ENCODE measurements at places on chromosomes 13 and 19. TPM values are rescaled to one million over a fixed set of nuclear protein-coding genes. Genes with fewer than 3 reads are reported as not detected.

Gene KMT2B
- polyA plus RNA-seq: 29.4 TPM

Gene OVOL3
- polyA plus RNA-seq: not detected

Gene RNF225
- not detected for polyA plus RNA-seq

Gene KLHL1
- not detected for polyA plus RNA-seq

Gene CYP2F1
- not detected for polyA plus RNA-seq

Gene RBM42
- polyA plus RNA-seq: 48.9 TPM

Gene SERP2
- 2.5 TPM for polyA plus RNA-seq

Gene CYP4F8
- not detected for polyA plus RNA-seq

Gene EHD2
- 32.7 TPM for polyA plus RNA-seq

Gene FCER2
- 0.39 TPM for polyA plus RNA-seq

Gene GAMT
- 52.7 TPM for polyA plus RNA-seq

Gene ENOX1
- polyA plus RNA-seq: 2.4 TPM

Gene NLRP7
- not detected for polyA plus RNA-seq

Gene PGPEP1
- polyA plus RNA-seq: 9.1 TPM

Gene BEST2
- polyA plus RNA-seq: 0.07 TPM

Gene DIAPH3
- polyA plus RNA-seq: 0.45 TPM

Gene PPAN
- 21.7 TPM for polyA plus RNA-seq

Gene ICAM3
- 19.6 TPM for polyA plus RNA-seq

Gene PIAS4
- polyA plus RNA-seq: 13.3 TPM

Gene DNAJC3
- 10.0 TPM for polyA plus RNA-seq

Gene RGCC
- polyA plus RNA-seq: 88.3 TPM

Gene SIGLEC8
- polyA plus RNA-seq: not detected

Gene GFY
- polyA plus RNA-seq: not detected

Gene RYR1
- 6.2 TPM for polyA plus RNA-seq

Gene ERICH6B
- polyA plus RNA-seq: not detected

Gene KBTBD6
- polyA plus RNA-seq: 1.5 TPM

Gene GIPR
- polyA plus RNA-seq: 5.6 TPM

Gene FXYD3
- polyA plus RNA-seq: 33.6 TPM

Gene CCDC70
- not detected for polyA plus RNA-seq

Gene CYP2A7
- not detected for polyA plus RNA-seq

Gene VSTM2B
- not detected for polyA plus RNA-seq

Gene BRME1
- polyA plus RNA-seq: 2.9 TPM

Gene ZNF677
- 5.9 TPM for polyA plus RNA-seq

Gene ZNF556
- not detected for polyA plus RNA-seq

Gene ZSCAN1
- 0.28 TPM for polyA plus RNA-seq

Gene PRTN3
- polyA plus RNA-seq: 0.07 TPM

Gene CLC
- 2.6 TPM for polyA plus RNA-seq

Gene C5AR1
- 3.6 TPM for polyA plus RNA-seq

Gene CLDN10
- polyA plus RNA-seq: 223 TPM

Gene SCN1B
- polyA plus RNA-seq: 5.2 TPM

Gene STAP2
- 6.4 TPM for polyA plus RNA-seq

Gene DCT
- polyA plus RNA-seq: 0.34 TPM

Gene ADPRHL1
- 3.8 TPM for polyA plus RNA-seq

Gene ZNF442
- 1.3 TPM for polyA plus RNA-seq

Gene TMEM255B
- polyA plus RNA-seq: 3.9 TPM

Data from adipose tissue (tissue), 3 donors.